ENCODE measurements at places on chromosomes 7 and 10.

DNA sequence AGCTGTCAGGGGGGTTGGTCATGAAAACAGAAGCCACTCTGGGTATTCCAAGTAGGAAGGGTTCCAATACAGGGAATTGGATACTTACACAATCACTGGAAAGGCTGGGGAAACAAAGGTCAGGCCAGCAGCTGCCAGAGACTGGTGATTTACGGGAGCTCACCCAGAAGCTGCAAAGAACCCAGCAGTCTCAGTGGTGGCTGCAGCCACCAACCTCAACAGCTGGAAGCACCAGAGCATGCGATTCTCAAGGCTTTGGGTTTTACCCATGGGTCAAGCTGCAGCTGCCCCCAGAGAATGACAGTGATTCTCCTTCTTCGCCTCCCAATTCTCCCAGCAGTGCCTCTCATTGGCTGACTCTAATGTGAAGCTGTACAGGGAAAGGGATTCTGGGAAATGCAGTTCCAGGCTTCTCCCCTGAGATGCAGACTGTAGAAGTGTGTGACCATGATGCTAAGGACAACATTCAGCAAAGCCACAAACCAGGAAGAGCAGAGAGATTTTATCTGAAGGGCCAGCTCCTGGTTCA lies 107.2 kb upstream of the TCF7L2 start:
- DNase-seq: no peak

GRCh38 chr10:133231946-133232574 lies 2.0 kb downstream of the UTF1 start:
- DNase-seq: no peak

DNA sequence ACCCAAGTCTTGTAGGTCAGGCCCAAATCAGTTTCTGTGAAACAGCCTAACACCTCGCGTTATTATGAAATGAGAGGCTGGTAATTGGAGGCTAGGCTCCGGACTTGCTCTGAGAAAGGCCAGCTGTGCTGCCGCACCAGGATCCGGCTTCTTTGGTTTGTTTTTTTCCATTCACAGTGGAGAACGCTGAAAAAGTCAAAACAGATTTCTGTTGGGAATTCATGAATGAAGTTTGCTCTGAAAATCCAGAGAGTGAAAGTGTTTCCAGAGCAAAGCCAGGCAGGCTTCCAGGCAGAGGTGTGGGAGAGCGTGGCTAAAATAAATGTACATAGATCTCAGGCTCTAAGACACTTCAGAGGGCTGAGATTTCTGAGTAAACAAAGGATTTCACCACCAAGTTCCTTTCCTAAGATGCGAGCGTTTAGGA lies 240.1 kb downstream of the TRIL start:
- DNase-seq: no peak

DNA sequence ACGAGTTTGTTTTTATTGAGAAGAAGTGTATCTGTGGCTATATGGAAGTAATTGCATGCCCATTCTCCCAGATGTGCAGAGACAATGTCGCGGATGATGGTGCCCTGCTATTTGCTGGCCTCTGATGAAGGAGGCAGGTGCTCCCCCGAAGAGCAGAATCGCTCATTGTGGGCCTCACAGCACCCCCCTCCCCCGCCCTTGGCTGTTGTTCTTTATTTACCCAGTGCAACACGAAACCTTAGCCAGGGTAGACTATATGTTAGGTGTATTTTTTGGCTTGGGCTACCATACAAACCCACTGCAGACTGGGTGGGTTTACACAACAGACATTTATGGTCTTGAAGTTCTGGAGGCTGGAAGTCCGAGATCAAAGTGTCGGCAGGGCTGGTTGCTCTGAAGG lies 3.4 kb upstream of the ADCY1 start:
- DNase-seq: no peak

DNA sequence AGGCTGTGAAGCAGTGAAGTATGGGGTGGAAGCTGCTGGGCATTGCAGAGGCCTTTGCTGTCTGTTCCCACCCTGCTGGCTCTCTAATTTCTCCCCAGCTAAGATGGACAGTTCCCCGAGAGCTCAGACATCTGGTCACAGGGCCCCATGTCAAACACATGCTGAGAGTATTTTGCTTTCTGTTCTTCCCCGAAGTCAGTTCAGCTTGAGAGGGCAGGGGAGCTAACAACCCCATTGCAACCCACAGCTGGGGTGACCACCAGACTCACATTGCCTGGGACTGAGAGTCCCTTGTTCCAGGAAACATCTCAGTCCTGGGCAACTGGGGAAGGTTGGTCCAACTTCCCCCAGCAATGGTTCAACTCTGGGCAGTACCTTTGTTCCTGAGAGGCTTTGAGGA lies 52.8 kb downstream of the ABCA13 start:
- no peak for DNase-seq

DNA sequence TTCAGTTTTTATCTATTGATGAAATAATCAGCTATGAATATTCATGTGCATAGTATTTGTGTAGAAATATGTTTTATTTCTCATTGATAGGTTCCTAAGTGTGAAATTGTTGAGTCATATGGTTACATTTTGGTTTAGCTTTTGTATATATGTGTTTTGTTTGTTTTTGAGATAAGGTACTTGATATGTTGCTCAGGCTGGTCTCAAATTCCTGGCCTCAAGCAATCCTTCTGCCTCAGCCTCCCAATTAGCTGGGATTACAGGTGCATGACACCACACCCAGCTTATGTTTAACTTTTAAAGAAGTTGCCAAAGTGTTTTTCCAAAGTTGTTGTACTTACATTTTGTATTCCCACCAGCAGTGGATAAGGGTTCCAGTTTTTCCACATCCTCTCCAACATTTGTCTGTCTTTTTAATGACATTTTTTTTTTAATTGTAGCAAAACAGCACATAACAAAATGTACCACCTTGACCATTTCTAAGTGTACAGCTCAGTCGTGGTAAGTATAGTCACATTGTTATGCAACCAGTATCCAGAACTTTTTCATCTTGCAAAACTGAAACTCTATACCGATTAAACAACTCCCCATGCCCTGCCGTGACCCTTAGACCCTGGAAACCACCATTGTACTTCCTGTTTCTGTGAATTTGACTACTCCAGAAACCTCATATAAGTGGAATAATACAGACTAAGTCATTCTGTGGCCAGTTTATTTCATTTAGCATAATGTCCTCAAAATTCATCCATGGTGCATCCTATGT lies 12.6 kb upstream of the UBE2D1 start:
- no peak for DNase-seq

DNA sequence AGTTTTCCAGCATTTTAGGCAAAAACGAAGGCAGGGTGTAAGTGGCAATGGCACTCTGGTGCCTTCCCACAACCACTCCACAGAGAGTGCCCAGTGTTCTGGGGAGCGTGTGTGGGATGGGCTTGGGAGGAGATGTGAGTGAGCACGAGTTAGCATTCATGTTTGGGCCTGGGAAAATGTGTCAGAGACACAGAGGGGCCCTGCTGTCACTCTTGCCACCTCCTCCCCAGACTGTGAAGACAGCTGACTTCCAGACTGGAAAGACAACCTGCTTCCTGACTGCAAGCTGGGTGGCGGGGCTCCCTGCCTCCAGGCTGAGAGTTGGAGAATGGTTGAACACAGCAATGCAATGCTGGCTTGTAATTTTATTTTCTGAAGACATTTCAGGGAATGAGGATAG lies 454.5 kb upstream of the ZMIZ1 start:
- DNase-seq: no peak

GRCh38 chr10:33935350-33935749 lies 600.9 kb upstream of the NRP1 start:
- no peak for DNase-seq

DNA sequence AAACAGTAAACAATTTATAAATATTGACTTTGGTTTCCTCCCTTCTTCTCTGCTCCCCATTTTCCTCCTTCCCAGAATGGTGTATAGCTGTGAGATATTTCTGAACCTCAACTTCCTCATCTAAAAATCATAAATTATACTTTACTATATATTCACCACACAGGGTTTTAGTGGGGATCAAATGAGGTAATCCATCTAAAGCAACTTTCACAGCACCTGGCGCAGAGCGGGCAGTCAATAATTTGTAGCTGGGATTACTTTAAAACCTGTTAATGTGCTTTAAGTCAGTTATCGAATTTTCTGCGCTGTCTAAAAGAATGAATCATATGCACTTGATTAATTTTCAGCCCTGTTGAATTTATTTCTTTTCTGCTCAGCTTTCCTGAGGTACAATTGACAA lies 172.7 kb downstream of the PTEN start:
- DNase-seq: no peak

GRCh38 chr10:6400331-6400730 lies 179.7 kb downstream of the PRKCQ start:
- DNase-seq: no peak

- DNase-seq: peak; percentile 34
Observed at GRCh38 chr10:44300666-44301649, 83.9 kb downstream of the CXCL12 start.

DNA sequence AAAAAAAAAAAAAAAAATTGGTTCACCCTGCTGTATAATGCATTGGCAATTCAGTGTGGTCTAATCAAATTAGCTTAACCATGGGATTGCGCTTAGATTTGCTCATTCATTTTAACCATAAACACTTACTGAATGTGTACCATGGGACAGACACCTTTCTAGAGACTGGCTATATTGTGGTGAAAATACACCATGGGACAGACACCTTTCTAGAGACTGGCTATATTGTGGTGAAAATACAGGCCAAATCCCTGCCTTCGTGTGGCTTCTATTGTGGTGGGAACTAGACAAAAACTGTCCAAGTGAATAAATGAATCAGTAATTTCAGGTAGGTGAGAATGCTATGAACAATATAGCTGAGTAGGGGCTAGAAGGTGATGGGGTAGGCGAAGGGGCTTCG lies 10.2 kb upstream of the REPIN1 start:
- no peak for DNase-seq
